Activated naive CD4-positive, alpha-beta T cell (primary cell): ENCODE measurements at places on chromosomes 1 and 21.

DNA sequence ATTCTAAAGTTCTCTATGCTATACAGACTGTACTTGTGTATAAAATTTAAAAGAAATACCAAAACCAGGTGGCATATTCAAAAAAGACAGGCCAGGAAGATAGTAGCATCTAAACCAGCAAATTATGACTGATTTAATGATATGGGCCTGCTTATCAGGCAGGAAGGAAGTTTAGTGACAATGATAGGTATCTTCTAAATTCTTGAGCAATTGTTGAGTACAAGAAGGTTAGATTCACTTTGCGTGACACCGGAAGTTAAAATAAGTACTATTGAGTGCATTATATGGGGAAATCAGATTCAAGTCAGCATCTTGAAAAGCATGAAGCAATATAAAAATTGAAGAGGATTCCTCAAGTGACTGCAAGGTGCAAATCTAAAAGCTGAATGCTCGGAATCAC, 186.8 kb upstream of the RGS18 start:
- no peak for DNase-seq

GRCh38 chr1:27804791-27805190, 25.8 kb upstream of the PPP1R8 start:
- DNase-seq: no peak

DNA sequence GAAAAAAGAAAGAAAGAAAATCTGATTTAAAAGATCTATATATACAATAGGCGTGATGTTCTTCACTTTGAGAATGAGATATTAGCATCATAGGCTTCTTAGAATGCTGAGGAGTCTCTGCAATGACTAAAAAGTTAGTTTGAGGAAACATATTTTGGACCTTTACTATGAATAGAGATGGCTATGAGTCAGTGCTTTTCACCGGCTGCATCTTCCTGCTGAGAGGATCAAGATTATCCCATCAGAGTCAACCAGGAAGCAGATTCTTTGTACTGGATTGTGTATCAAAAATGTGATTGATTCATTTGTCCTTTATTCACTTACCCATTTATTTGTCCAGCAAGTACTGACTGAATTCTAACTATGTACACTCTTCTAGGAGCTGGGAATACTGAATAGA, 144.2 kb downstream of the KCNK2 start:
- no peak for DNase-seq

DNA sequence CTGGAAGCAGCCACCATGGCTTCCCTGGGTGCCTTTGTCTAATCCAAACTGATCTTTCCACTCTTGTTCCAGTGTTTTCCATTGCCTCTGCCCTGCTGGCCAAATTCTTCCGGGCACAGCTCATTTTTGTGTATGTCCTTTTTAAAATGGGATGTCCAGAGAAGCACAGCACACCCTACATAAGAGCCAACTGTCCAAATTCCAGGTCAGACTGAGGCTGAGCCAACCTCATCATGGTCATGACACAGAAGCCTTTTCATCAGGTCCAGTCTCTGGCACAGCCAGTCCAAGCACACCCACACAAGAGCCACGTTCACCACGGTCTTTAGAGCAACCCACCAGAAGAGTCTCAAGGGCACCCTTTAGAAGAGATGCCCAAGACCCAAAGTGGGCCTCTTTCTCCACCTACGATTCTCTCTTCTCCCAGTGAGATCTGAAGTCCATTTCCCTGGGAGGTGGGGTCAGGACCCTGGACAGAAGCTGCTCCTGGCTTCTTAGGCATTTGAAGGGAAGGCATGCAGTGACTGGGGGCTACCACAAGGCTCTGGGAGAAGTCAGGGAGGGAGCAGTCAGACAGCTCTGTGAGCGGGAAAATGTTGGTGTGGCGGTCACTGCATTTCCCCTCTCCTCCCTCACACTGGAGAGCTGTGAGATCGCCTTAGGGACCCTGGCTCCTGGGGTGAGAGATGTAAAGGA, 53.2 kb downstream of the SYT2 start:
- no peak for DNase-seq

DNA sequence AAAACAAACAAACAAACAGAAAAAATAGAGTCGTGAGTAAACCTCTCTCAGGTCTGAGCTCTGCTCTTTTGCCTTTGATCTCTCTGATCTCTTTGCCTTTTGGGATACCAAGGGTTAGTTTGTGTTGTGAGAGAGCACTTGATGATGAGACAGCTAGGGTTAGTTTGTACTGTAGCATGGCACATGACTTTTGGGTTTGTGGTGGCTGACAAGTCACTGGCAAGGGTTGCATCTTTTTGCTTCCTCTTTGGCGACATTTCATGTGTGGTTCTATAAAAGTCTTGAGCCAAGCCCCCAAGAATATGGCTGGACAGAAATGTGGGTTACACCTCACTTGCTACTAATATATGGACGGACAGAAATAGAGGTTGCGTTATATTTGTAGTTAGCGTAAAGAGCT, 60.5 kb downstream of the TESK2 start:
- no peak for DNase-seq

DNA sequence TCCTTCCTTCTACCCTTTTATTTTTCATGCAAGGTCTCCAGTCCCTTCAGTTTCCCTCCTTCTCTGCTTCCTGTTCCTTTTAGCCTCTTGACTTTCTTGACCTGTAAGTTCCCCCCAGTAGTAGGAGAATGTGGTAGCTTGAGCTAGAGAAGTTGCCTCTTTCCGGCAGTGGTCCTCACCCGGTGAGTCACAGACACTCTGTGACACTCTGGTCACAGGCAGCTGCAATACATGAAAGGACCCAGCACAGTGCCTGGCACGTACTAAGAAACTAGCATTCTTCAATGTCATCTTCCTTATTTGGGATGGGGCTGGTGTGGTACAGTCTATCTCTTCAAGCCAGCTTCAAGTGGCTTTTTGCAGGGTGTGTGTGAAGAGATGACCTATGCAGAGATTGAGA, 16.0 kb downstream of the PFKFB2 start:
- no peak for DNase-seq

GRCh38 chr21:43373362-43374227, 53.3 kb downstream of the SIK1 start:
- no peak for DNase-seq

GRCh38 chr1:233395863-233396646, 68.5 kb downstream of the MAP3K21 start:
- DNase-seq: no peak

DNA sequence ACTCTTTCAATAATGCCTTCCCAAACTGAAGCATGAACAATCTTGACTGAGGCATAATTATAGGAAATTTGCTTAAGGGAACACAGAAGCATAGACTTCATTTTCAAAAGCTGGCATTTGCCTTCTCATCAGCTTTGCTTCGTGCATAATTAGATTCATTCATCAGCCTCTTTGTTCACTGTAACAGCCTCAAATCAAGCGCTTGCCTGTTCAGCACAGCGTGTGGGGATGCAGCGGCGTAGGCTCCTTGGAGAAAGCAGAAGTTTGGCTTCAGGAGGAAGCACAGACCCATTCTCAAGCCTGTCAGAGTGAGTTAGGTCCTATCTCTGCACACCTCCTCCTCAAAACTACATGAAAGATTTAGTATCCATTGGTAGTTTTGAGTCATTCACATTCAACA, 246.4 kb upstream of the MAP1LC3C start:
- DNase-seq: no peak

DNA sequence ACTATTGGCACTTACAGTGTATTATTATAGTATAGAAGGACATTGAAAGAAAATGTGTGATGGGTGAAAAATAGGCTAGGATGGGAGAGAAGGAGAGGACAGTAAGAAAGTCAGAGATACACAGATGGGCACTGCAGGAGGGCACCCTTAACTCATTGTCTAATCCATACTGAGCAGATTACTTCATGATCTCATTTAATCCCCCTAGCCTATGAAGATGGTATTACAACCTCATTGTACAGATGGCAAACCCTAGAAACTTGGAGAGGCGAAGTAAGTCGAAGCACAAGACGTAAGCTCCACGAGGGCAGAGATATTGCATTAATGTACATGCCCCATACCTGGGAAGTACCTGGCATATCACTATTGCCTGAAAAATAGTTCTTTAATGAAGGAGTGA, 346.9 kb upstream of the DAB1 start:
- no peak for DNase-seq

DNA sequence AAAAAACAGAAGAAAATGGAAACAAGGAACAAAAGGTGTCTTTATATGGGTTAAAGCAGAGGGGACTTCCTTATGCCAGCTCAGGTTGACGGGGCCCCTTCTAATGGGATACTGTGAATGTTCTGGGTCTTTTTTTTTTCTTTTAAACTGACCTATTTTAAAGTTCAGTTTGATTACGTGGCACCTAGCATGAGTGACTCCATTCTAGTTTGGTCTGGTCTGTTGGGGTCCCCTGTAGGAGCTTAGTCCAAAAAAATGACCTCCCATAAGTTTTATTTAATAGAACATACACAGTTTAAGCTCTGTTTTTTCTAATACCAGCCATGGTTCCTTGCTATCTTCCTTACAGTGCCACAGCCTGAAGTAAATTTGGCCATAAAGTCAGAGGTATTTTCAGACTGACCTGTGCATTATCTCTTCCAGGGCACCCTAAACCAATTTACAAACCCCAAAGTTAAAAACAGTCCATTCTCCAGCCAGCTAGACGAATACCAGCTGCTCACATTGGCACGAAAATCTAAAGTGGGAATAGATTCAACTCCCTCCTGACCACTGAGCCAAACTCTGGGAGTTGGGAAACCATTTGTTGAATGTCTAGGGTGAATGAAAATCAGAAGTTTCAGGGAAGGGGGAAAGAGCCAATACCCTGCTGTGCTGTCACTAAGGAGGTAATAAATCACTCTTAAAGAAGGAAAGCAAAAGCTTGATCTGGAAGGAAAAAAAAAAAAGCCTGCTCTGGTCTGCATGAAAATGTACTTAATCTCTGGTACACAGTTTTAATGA, 42.4 kb downstream of the AKNAD1 start:
- DNase-seq: no peak

GRCh38 chr1:245510144-245510543, 355.4 kb downstream of the KIF26B start:
- DNase-seq: no peak

DNA sequence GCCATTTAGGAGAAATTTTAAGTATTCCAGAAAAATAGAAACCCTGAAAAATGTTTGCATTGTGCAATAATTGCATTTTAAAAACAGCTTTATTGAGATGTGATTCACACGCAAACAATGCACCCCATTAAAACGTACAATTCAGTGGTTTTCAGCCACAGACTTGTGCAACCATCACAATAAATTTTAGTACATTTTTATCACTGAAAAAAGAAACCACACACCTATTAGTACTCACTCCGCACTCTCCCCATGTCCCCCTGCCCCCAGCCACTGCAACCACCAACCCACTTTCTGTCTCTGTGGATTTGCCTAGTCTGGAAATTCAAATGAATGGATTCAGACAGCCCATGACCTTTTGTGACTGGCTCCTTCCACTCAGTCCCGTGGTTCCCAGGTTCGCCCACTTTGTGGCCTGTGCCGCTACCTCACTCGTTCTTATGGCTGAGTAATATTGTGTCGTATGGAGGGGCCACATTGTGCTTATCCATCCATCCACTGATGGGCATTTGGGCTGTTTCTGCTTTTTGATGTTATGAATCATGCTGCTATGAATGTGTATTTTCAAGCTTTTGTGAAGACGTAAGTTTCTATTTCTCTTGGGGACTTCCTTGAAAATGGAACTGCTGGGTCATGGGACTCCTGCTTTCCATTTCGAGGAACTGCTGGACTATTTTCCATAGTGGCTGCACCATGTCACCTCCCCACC, 147.7 kb upstream of the ARHGEF16 start:
- DNase-seq: no peak

DNA sequence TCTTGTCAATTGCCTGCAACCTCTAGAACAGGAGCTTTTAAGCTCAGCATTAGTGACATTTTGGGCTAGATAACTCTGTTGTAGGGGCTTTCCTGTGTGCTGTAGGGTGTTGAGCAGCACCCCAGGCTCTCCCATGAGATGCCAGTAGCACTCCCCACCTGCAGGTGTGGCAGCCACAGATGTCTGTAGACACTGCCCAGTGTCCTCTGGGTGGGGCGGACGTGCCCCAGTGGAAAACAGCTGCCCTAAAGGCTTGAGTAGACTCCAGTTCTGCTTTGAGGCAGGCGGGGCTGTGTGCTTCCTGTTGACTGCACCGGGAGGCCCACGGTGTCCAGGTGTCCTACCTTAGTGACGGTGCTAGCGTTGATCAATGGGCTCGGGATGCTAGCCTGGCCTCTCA, 16.9 kb upstream of the PWP2 start:
- no peak for DNase-seq

DNA sequence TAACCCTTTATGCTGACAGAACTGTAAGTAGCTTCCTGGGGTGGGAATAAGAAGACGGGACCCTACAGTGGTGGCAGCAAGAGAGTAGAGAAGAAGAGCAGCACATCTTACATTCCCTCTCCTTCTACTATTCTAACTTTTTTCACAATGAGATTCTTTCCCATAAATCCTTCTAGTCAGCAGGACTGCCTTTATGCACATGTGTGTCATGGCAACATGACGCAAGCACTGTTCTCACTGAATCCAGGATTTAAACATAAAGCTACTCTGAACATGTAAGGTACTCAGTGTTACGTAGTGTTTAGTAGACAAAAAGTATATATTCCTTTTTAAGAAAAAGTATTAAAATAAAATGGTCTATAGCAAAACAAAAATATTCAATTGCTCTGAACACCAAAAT, 309.7 kb upstream of the LYPLAL1 start:
- no peak for DNase-seq

DNA sequence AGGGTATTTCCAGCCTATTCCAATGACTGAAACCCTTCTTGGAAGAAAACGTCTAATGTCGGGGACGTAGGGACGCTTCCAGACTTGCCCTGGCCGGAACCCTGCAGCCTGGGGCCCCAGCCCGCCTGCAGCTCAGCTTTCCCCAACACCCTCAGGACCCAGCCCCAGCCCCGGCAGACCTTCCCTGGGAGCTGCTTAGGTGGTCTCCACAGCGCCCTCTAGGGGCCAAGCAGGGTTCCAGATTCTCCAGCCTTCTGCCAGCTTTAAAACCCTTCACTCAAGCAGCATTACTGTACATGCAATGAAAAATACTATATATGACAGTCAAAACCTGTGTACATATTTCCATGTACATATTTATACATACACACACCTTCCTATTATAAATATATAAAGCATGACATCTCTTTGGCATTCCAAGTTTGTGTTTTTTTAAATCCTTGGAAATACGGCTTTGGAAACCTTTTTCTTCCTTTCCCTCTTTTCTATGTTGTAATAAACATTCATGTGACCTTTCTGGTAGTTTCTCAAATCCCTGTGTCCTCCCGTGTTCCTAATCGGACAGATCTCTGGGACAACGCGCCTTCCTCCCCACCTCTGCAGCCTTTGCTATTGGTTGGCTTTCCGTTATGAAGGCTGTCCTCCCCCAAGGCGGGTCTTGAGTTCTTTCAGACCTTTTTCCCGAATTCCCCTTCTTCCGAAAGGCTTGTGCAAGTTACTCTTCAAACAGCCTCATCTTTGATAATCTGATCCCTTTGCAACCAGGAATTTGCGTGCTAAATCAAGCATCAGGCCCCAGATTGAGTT, 60.3 kb downstream of the STUM start:
- DNase-seq: peak; percentile 39
